IPS DF 6.9 (cell line): ENCODE measurements at places on chromosomes 2 and 18.

GRCh38 chr2:45220227-45220626 lies 211.0 kb upstream of the SIX2 start:
- no peak for DNase-seq
- H3K4me1 ChIP-seq, result peaks cover 2% of the 10 kb centered on the region; the same call in 1 of the 2 replicates
- H3K27ac ChIP-seq, result no peak overlapping the region
- no peak overlapping the region for H3K4me3 ChIP-seq

DNA sequence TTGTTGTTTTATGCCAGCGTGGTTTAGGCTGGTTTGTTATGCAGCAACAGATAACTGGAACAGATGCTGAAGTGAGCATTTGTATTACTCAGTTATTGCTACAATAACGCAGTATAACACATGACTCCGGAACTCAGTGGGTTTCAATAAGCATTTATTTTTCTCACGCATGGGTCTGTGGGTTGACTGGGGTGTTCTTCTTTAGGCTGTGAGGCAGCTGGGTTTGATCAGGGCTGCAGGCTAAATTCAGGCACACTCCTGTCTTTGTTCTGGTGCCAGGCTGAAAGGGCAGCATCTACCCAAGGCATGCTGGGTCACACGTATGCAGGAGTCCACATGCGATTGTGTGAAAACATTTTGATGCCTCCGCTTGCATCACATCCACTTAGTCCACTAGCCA lies 3.8 kb upstream of the SLC1A4 start:
- no peak for DNase-seq
- no peaks in the 10 kb centered on the region for H3K4me1 ChIP-seq
- H3K36me3 ChIP-seq, result no peaks in the 10 kb centered on the region
- no peak overlapping the region for H3K27ac ChIP-seq
- H3K4me3 ChIP-seq, result no peak overlapping the region
- H3K27me3 ChIP-seq, result peaks cover 18% of the 10 kb centered on the region; the same call in 1 of the 2 replicates

DNA sequence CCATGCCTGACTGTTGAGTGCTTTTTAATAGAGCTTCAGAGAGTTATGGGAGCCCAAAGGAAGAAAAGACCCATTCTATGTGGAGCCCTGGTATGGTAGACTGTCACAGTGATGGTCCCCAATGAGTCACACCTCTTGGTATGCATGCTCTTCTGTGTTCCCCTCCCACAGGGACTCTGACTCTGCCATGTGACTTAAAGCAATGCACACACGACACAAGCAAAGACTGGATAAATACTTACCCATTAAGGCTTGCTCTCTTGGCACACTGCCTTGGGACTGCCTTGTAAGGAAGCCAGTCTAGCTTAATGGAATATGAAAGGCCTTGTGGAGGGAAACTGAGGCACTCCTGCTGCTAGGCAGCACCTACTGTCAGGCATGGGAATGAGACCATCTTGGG lies 16.7 kb upstream of the DTNB start:
- no peak overlapping the region for H3K4me3 ChIP-seq
- H3K4me1 ChIP-seq, result no peaks in the 10 kb centered on the region
- H3K36me3 ChIP-seq, result no peaks in the 10 kb centered on the region
- H3K27me3 ChIP-seq, result no peaks in the 10 kb centered on the region
- H3K27ac ChIP-seq, result no peak overlapping the region

GRCh38 chr2:4628998-4629501 lies 925.7 kb downstream of the DCDC2C start:
- no peak overlapping the region for H3K27ac ChIP-seq
- H3K36me3 ChIP-seq, result no peaks in the 10 kb centered on the region
- no peaks in the 10 kb centered on the region for H3K27me3 ChIP-seq
- no peak overlapping the region for H3K4me3 ChIP-seq

DNA sequence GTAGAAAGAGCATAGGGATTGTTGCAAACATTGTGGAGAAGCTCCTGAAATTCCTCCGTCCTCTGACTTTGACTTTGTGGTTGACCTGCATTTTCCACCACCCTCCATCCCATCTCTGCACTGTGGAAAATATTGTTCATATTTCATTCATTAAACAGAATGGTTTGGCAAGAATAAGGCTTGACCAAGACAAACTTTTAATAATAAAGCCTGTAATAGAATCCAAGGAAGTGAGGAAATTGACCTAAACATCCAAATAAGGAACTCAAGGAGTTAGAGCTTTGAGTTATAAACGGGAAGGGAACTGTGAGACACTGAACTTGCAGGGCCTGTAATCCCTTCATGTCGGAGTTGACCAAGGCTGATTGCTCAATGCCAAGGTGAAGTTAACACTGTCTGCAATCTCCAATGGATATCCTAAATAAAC lies 115.2 kb downstream of the GFPT1 start:
- no peaks in the 10 kb centered on the region for H3K27me3 ChIP-seq
- no peak overlapping the region for H3K27ac ChIP-seq
- DNase-seq, result no peak
- no peaks in the 10 kb centered on the region for H3K36me3 ChIP-seq

DNA sequence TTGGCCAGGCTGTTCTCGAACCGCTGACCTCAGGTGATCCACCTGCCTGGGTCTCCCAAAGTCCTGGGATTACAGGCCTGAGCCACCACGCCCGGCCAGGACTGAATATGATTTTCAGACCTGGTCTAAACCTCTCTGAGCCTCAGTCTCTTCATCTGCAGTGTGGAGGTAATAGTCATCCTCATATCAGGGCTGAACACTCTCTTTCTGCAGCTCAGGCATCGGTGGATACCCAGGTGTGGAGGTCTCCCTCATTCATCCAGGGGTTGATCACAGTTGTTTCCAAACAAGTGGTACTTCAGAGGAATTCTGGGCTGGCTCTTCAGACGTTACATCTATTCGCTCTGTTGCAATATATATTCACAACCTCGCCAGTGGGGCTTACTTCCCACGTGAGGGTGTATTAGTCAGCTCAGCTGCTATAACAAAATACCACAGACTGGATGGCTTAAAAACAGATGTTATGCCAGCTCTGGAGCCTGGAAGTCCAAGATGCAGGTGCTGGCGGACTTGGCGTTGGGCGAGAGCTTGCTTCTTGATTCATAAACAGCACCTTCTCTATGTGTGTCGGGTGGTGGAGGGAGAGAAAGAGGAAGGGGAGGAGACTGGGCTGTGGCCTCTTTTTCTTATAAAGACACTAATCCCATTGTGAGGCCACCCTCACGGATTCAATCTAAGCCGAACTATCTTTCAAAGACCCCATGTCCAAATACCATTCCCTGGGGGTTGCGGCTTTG lies 2.9 kb upstream of the MBP start:
- H3K36me3 ChIP-seq, result no peaks in the 10 kb centered on the region
- no peak overlapping the region for H3K27ac ChIP-seq
- no peak overlapping the region for H3K4me3 ChIP-seq

GRCh38 chr2:106547164-106547903 lies 60.2 kb downstream of the CD8B2 start:
- H3K4me1 ChIP-seq, result no peaks in the 10 kb centered on the region
- no peak overlapping the region for H3K27ac ChIP-seq
- no peaks in the 10 kb centered on the region for H3K36me3 ChIP-seq
- DNase-seq, result no peak
